ENCODE measurements at places on chromosomes 2 and 18.
A peak's percentile ranks its signal among the peaks of the same experiment; 100 is the strongest.

DNA sequence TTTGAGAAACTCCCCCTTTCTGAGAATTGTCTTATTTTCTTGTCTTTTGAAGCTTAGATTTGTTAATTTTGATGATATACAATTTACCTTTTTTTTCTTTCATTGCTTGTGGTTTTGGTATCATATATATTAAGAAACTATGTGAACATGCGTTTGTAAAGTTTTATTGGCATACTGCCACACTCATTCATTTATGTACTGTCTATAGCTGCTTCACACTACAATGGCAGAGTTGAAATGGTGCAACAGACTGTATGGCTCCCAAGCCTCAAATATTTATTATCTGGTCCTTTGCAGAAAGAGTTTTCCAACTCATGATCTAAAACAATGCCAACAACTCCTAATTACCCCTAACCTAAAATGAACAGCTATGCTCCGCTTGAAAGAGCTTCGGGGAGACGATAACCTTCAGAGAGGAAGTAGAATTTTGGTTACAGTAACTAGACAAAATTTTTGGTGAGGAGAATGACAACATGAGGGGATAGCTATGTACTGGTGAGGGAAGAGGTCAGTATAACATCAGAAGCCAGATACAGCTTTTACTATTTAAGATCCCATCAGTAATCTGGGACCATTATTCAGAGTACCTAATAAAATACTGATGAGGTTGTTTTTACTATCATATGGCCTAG lies 16.1 kb downstream of the PPP3R1 start:
- DNase-seq = no peak

DNA sequence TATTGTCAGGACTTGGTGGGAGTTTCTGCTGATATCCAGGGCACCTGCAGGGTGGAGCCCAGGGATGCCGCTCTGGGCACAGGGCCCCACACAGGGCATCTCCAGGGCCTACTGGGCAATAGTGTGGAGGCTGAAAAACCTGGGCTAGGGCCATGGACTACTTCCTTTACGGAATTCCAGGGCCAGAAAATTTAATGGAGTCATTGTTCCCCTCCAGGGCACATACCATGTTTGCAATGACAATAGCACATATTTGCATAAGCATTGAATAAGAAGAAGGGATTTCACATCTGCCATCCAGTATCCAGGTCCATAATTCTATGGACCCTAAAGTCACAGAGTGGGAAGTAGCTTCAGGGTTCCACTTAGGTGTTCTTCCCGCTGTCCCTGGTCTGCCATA lies 103.8 kb upstream of the TPO start:
- DNase-seq = no peak

GRCh38 chr18:37006742-37007141 lies 177.8 kb downstream of the KIAA1328 start:
- DNase-seq = no peak

DNA sequence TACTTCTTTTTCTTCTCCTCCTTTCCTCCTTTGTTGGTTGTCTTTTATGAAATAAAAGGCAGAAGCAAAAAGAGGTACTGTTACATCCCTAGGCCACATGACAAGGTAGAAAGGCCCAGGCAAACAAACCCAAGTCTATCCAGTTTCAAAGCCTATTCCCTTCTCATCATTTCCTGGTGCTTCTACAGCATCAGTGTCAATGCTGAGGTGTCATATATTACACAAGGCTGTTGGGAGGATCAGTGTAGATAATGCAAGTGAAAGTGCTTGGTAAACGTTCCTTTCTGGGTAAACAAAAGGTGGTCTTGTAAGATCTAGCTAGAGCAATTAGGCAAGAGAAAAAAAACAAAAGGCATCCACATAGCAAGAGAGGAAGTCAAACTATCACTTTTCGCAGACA lies 64.9 kb downstream of the EVA1A start:
- no peak for DNase-seq

DNA sequence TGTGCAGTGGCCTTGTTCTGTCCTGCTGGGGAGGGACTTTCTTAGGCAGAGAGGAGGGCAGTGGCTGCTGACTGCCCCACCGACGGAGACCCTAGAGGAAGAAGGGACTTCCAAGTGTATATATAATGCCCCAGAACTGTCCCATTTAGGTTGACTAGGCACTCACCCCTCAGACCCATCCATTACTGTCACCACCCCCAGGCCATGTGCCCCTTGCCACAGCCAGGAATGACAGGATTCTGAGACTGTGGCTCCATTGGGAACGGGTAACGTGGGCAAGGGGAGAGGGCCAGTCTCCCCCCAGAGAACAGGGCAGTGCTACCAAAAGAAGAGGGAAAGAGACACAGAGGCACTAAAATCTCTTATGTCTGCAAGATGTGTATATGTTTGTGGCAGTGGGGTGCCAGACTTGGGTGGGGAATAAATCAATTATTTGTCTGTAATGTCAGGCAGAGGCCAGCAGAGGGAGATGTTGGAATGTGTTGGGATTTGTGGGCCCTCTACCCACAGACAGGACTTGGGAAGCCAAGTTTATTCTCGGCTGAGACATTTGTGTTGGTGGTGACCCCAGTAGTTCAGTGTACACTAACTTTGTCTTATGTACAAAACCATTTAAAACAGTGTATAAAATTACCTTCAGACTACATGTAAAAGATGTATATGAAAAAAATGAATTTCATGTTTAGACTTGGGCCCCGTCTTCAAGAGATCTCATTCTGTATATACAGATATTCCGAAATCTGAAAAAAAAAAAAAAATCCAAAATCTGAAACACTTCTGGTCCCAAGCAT lies 24.0 kb upstream of the TMEM37 start:
- DNase-seq = no peak

DNA sequence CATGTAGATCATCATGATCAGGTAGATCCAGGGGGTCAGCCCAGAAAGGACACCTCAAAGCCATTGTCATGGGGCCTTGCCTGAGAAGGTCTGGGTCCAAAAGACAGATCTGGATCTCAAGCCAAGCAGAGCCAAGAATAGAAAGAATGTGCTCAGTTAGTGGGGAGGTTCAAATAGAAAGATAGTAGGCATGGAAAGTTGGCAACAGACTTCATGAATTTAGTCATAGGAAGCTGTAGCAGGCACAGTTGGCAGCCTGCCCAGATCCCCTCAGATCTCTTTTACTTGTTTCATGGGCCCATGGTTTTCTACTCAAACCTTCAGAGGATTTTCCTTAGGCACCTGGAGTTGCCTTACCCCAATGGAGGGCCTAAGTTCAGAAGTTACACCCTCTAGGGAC lies 767.0 kb downstream of the SLC4A3 start:
- no peak for DNase-seq

GRCh38 chr2:147600646-147601045 lies 244.2 kb upstream of the ACVR2A start:
- no peak for DNase-seq

DNA sequence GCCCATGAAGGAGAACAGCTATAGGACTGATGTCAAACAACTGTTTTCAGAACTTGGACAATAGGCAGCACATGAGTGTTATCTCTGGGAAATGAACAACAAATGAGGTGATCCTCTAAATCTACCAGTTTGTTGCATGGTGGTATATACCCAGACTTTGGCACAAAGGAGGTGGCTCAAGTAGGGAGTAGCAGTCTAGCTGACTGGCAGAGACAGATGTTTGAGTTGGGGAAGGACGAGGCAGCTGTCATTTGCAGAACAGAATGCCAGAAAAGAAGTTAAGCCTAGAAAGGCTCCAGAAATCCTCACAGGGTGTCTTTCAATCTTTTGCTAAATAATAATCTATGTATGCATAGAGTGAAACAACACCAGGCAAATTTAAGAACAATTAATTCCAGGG lies 47.4 kb downstream of the RPE start:
- no peak for DNase-seq

DNA sequence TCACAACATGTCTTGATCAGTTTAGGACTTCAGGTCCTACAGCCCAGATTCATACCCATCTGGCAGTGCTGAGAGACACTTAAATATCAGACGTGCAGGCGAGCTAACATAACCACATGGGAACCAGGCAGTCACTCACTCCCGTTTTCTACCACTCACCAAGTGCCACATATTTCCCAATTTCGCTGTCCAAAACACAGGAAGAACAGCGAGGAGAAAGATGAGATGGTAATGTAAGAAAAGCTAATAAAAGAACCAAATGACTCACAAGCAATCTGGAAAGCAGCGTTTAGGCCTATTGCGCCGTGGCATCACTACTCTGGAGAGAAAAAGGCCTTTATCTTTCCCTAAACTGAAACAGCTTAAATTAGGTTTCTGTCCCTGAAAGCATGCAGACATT lies 647.8 kb upstream of the SLC39A10 start:
- peak; percentile 10 for DNase-seq

Measured in HFF-Myc (cell line).